Left hindlimb (tissue), 1 donor: ENCODE measurements at places on chromosomes 11 and 22.

DNA sequence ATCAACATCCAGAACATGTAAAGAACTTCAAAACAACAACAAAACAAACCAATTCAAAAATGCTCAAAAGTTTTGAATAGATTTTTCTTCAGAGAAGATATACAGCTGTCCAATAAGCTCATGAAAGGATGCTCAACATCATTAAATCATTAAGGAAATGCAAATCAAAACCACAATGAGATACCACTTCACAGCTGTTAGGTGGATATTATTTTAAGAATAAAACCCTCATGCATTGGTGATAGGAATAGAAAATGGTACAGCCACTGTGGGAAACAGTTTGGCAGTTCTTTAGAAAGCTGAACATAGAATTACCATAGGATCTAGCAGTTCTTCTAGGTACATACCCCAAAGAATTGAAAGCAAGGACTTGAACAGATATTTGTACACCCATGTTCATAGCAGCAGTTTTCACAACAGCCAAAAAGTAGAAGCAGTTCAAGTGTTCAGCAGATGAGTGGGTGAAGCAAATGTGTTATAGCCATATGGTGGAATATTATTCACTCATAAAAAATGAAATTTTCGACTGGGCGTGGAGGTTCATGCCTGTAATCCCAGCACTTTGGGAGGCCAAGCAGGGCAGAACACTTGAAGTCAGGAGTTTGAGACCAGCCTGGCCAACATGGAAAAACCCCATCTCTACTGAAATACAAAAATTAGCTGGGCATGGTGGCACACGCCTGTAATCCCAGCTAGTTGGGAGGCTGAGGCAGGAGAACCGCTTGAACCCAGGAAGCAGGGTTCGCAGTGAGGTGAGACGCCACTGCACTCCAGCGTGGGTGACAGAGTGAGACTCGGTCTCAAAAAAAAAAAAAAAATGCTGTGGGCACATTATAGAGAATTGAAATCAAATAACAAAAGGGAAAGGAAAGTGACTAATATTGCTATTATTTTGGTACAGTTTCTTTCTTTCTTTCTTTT is 42.9 kb downstream of the CBL start:
- no peak for DNase-seq

DNA sequence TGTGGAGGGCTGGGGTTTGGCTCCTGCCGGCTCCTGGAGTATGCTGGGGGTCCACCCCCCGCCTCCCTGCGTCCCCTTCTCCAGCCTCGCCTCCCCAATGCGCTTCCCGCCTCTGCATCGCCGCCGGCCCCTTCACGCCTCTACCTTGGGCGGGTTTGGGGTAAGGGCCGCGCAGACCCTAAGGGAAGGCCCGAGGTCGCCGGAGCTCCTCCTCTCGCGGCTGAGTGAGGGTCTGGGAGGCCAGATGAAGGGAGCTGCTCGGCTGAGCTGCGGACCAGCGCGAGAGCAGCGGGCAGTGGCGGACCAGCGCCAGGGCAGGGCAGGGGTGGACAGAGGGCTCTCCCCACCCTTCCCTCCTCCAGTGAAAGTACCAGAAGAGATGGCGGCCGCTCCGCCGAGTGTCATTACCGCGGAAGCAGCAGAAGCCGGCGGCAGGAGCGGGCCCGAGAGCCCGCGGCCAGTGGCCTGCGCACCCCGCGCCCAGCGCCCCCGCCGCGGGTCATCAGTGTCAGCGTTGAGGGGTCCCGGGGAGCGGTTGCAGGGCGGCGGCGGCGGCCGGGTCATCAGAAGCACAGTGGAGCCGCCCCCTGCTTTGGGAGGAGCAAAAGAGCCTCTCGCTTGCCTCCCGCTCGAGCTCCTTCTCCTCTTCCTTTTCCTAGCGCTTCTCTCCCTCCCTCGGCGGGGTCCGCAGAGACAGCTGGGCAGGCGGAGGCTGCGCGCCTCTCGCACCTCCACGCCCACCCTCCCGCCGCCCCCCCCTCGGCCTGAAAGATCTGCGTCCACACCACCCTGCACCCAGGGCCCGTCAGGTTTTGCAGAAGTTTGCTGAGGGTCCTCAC is 255.6 kb upstream of the CADM1 start:
- peak; percentile 72 for DNase-seq

DNA sequence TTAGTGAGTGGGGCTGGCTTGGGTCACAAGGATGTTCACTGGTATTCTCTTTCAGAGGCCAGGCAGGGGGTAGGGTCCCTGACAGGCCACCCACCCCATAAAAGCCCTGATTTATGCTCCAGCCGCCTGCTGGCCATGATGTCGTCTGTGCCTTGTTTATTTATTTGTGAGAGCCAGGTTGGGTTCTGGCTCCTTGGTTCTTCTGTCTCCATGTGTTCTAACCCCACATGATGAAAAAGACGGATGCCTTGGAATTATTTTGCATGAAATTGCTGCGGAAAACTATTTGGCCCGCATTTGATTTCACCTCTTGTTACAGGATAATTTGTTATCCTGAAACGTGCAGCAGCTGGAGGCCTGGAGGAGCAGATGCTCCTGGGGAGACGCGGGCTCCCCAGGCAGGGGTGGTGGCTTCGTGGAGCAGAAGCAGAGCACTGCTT is 46.3 kb upstream of the WNT11 start:
- DNase-seq, result no peak

GRCh38 chr11:8638300-8638699 is 44.2 kb downstream of the TRIM66 start:
- no peak for DNase-seq

DNA sequence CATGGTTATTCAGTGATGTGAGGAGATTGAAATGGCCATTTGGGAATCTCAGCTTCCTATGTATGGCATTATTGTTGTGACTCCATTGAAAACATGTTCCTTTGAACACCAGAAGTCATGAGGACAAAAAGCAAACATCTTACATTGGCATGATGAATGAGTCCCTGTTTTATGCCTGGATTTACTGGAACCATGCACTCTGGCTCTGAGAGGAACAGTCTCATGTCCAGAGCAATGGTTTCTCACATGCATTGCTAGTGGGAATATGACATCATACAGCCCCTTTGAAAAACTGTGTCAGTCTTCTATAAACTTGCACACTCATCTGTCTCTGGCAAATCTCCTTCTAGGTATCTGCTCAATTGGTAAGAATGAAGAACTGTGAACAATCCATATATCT is 3.4 kb upstream of the KDM4F start:
- no peak for DNase-seq

GRCh38 chr11:83033972-83034672 is 37.6 kb downstream of the RAB30 start:
- DNase-seq, result peak; percentile 88

- peak; percentile 78 for DNase-seq
Measured at GRCh38 chr22:27667121-27667843, 134.3 kb downstream of the MN1 start.

DNA sequence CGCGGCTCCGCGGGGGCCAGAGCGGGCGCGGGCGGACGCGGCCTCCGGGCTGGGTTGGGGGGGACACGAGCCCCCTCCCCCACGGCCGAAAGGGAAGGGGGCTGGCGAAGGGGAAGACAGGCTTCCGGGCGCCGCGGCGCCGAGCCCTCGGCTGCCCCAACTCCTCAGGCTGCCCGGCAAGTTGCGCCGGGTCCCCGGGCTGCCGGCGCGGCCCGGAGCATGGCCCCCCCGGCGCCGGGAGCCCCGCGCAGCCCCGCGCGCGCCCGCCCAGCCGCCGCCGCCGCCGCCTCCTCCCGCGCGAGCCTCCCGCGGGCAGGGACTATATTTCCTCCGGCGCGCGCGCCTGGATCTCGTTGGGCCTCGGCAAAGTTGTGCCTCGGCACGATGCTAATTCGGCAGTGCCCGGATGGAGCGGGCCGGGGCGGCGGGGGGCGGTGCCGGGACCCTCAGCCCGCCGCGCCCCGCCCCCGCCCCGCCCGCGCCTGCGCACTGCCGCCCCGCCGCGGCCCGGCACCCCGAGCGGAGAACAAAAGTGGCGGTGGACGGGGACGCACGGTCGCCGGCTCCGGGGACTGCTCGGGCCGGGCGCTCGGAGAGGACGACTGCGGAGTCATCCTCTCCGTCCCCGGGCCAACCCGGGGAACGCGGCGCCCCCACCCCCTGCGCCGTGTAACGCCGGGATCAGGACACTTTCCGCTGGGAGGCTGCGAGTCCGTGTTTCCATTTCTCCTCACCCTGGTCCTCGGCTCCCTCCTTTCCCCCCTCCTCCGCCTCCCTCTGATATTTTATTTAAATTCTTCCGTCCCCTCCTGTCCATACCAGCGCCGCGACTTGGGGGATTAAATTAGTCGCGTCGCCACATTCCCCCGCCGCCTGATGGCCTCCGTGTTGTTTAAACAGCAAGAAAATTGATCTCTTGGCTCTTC is at the start of gene PHF21B:
Gene PHF21B, minus strand, starts transcription at position 400 of the 926 bp plus-strand sequence. CDS start 456 bp downstream, outside the sequence.
- DNase-seq, result peak; percentile 80

DNA sequence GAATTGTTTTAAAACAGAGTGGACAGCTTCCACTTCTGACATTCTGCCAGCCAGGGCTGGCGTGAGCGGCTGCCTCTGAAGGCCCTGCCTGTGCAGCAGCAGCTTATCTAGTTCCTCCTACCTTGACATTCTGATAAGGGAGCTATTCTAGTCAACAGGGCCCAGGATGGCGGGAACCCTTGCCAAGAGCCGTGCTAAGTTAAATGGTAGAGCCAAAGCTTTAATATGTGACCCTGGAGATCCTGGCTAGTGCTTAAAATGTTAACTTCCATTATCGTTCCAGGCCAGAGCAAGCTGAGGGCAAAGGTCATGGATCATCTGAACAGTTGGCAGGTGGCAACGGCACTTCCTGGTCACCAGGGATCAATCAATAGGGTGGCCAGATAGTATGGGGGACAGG is 3.5 kb downstream of the KCNJ5 start:
- no peak for DNase-seq

- no peak for DNase-seq
Measured at GRCh38 chr11:36488096-36488495, 22.0 kb downstream of the TRAF6 start.

- DNase-seq, result no peak
Measured at GRCh38 chr22:24695060-24695459, 79.5 kb downstream of the PIWIL3 start.

DNA sequence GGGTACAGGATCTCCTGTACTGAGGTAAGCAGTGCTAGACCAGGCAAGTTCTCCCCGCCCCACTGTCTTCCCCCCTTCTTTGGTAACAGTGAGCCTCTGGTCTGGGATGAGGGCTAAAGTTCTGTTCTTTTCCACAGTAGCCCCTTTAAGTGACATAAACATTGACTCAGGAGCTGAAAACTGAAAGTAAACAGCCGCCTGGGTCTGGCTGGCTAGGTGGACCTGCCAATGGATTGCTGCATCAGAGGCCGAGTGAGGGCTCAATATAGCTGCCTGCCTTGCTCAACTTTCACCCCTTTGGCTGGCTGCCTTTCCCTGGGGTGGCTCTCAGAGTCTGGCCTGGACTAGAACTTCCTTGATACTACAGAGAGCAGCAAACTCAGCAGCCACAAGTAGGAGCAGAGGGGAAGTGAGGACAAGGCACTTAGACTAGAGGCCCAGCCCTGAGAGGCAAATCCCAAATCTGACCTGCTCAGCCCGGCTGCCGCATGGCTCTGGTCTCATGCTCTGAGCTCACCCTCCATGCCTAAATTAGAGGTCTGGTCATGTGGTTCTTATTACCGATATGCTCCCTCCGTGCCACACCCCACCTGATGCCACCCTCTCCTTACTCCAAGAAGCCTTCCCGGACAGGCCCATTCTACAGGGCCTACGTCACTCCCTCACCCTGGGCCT is 9.6 kb upstream of the UCP3 start:
- DNase-seq, result peak; percentile 62

GRCh38 chr11:115504276-115505158 is at the start of gene CADM1:
TSS of gene CADM1 (minus strand) at chr11:115504415.
- DNase-seq, result peak; percentile 96

DNA sequence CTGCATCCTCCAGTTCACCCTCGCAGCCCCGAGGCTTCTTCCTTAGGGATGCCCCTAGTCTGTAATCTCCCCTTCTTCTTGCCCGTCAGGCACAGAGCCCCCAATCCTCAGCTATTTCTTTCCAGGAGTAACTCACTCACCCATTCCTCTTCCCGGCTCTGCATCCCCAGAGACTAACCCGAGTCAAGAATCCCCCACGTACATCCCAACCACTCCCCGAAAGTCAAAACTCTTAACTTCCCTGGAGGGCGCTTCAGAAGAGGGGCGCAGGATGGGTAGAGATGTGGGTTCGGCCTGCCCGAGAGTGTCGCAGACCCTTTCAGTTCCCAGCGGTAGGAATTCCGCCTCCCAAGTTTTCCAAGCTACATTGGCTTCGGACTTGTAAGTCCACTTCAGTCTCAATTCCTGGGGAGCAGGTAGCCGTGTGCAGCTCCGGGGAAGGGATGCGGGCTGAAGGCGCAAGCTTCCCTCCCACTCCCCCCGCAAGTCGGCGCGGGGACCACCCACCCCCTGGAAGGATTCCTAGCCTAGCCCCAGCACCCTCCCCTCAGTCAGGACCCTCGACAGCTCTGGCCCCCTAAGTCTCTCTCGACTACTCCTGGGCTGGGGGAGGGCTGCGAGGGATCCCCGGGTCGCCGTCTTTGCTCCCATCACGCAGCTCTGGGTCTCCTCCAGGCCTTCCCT is 871 bp downstream of the BDNF start:
- peak; percentile 44 for DNase-seq

DNA sequence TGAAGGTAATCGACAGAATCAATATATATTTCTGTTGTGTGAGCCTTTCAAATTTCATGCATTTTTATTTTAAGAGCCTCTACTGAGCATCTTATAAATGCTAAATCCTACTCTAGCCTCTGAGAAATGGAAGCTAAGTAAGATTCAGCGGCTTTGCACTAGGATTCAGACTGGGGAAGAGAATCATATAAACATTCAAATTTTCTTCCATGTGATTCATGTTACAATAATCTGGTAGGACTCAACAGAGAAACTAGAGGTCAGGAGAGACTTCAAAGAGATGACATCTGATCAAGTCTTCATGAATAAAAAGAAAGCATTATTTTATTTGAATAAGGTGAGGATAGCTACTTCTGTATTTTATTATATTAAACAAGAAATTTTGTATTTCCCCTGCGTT is 538.9 kb downstream of the DLG2 start:
- DNase-seq, result no peak

- no peak for DNase-seq
Measured at GRCh38 chr11:68763926-68764657, 12.8 kb upstream of the TESMIN start.

GRCh38 chr11:44015624-44016007 is 32.2 kb upstream of the ACCSL start:
- DNase-seq, result no peak

- DNase-seq, result no peak
Measured at GRCh38 chr11:58625826-58626460, 3.5 kb downstream of the CNTF start.

GRCh38 chr11:133937015-133937414 is 19.8 kb downstream of the IGSF9B start:
- no peak for DNase-seq

DNA sequence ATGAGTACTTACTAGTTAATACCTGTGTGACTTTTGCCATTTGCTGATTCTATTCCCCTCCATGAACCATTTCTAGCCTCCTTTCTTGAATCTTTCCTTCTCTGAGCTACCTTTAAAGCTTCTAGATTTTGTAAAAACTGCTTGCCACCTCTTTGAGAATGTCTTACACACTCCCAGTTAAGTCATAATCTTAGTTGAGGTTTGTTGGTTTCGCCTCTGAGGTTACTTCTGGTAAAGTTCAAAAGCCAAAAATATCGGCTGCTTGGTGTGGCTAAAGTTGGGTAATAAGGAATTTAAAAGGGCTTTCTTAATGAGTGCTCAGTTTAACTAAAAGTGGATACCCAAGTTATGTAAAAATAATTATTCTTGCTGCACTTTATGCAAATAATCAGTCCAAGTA is 10.4 kb upstream of the GLYAT start:
- DNase-seq, result no peak
